ENCODE measurements at places on chromosomes 13 and 19.

DNA sequence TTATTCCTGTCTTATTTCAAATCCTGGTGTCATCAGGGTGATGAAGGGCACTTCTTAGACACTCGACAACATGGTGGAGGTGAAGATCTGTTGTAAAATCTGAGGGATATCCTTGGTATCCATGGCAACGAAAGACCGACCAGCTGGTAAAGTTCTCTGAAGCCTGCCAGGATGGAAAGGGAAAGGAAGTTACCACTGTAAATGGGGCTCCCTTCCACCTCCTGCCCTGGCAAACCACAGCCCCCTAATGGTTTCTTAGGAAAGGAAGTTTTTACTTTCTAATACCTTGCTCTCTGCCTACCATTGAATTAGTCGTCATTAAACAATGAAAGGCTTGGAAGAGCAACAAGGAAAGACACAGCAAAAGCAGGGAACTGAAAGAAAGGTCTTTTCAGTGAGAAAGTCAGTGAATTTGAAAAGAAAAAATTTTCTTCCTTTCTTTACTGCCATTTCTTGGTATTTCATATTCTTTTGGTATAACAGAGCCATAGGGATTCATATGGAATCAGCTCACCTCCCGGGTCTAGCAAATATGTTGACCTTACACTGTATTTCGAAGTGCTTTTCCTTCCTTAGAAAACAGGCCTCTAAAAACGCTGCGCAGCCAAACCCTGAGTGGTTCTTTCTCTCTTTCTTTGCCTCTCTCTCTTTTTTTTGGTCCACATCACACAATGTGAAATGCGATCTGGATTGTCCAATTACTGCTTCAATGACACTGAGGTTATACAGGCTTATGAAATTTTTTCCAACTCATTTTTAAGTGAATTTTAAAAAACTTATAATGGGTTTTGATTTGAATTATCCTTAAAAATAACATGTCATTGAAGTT is 111.0 kb downstream of the RGCC start:
- no peak for DNase-seq

GRCh38 chr13:96963786-96964475 is 30.3 kb downstream of the OXGR1 start:
- DNase-seq = no peak

GRCh38 chr19:595326-596262 is 5.9 kb downstream of the HCN2 start:
- no peak for DNase-seq

- DNase-seq = no peak
Observed at GRCh38 chr19:8265872-8266271, 42.3 kb downstream of the CD320 start.
